H9 (cell line): ENCODE measurements at places on chromosomes 6 and 20. TPM values are rescaled to one million over a fixed set of nuclear protein-coding genes. Genes with fewer than 3 reads are reported as not detected.

DNA sequence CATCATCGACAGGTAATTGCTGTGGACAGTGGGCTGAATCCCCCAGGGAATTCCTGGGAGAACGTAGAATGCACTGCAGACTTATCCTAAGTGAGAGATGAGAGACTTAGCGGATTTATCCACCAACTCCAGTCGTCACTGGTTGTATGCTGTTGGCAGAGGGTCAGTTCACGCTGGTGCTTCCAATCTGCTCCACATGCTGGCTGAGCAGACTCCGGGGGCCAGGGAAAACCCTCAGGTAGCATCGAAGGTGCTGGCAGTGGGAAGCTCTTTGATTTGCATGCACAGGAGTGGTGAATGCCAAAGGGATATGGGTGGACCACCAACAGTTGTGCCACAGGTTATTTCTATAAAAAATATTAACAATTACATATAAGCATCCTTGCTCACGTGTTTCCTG lies 20.2 kb downstream of the TTLL9 start:
- DNase-seq: no peak

- no peak for DNase-seq
These were observed 55.7 kb downstream of the AFG1L start for GRCh38 chr6:108350528-108350927.

DNA sequence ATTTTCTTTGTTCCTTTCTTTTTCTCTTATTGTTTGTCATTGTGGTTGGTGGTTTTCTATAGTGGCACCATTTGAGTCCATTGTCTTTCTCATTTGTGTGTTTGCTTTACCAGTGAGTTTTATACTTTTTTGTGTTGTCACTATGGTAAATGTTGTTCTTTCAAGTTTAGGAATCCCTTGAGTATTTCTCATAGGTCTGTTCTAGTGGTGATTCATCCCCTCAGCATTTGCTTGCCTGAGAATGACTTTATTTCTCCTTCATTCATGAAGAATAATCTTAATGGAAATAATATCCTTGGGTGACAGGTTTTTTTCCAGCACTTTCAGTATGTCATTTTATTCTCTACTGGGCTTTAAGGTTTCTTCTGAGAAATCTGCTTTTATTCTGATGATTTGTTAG lies 209.2 kb upstream of the ASCC3 start:
- DNase-seq: no peak

DNA sequence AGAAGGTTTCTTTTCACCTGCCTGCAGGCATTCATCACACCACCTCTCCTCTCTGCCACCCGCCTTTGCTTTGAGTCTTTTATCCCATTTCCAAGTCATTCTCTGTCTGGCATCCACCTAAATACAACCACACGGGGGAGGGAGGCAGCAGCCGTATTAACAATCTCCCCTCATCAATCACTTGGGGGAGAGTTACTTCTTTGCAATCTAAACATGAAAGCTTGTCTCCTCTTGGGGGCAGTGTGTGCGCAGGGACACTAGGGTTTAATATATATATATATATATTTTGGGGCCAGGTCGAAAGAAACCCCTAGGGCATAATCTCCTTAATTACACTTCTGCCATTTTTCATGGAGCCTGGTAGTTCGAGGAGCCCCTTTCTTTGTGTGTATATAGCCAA lies 214.5 kb downstream of the TSHZ2 start:
- no peak for DNase-seq

SLPI gene
- total RNA-seq: not detected in 2 replicates
